ENCODE measurements at places on chromosomes 13 and 19.

GRCh38 chr19:43786665-43787064 is 5.9 kb upstream of the KCNN4 start:
- no peak for DNase-seq

GRCh38 chr13:41919741-41920487 is 41.0 kb downstream of the VWA8 start:
- DNase-seq, result no peak

DNA sequence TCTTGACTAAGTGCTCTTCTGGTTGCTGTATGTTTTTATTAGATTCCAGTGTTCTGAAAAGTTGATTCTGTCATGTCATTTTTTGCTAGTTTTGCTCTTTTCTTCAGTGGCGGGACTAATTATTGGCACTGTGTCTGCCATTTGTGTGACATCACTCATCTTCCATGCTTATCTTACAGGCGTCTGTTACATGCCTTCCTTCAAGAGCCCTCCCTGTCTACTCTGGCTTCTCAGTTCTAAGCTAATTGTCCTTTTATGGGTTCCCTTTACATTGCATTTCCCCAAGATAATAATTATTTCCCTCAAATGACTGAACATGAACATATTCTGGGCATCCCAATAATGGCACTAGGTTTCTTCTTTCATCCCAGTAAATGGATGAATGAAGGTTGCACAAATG is 459.1 kb downstream of the DCT start:
- no peak for DNase-seq

DNA sequence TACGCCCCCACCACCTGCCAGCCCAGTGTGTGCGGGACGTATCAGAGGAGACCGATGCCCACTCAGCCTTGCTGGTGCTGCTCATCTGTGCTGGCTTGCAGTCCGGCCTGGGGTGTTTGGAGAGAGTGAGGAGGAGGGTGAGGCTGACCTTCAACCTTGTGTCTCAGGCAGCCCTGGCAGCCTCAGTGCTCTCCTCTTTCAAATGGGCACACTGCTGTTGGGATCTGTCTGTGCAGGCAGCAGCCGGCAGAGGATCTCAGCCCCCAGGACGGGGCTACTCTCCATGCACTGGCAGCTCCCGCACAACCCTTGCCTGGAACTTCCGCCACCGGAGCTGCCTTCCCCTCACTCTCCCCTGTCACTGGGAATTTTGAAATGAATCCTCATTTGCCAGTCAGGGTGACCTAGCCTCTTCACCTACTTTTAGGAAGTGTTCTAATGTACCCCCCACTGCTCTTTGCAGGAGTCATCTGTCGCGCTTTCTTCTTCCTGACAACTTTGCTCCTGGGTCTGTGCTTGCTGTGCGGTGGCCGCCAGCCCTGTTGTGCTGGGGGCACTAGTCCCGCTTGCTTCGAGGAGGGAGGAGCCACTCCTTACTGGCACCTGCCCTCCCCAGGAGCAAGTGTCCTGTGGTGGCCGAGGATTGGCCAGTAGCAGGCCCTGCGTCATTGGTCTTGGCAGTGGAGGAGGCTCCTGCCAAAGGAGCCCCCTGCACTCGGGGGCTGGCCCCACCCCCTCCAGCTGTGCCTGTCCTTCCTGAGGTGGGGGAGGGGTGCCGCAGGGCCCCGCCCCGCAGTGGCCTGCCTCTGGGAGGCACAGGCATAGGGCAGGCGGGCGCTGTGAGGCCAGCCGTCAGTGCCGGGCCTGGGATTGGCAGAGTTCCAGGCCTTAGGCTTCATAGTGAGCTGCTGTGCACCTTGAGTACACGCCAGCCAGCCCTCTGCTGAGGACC is 53.4 kb downstream of the TSSK6 start:
- no peak for DNase-seq

DNA sequence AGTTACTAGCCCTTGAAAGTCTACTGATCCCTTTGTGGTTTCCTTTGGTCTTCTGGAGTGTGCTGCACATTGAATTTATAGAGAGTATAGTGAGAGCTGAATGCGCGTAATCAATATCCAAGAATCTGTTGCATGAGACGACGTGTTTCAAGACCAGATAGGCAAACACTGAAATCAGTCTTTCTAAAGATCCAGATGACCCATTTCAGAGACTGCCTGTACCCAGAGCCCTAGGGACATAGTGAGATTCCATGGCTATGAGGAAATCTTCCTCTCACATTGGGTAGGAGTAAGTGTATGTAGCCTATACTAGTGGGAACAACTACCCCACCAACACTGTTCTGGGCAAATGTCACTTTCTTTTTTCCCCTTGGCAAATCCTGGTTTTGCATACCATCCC is 48.6 kb downstream of the ARHGAP35 start:
- DNase-seq, result no peak

DNA sequence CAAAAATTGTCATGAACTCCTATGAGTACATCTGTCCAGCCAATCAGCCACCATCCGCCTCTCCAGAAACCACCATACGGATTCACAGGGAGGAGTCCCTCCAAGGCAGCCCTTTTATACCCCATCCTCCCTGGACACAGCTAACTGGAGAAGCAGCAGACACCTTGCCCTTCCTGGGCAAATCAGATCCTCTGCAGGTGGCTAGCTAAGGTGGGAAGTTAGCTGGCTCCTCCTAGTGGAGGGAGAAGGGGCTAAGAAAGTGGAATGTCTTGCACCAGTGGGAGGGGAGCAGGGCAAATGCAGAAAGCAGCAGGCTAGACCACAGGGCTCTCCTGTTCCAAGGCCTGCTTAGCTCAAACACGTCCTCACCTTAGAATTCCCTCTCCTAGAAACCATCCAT is 46.2 kb upstream of the UQCRFS1 start:
- DNase-seq, result no peak

- no peak for DNase-seq
Observed at GRCh38 chr19:29514525-29515232, 11.1 kb upstream of the VSTM2B start.

GRCh38 chr19:20388706-20389225 is 176.8 kb downstream of the ZNF737 start:
- DNase-seq, result no peak
